ENCODE measurements at places on chromosomes 6 and 20.
A peak's percentile ranks its signal among the peaks of the same experiment; 100 is the strongest.

DNA sequence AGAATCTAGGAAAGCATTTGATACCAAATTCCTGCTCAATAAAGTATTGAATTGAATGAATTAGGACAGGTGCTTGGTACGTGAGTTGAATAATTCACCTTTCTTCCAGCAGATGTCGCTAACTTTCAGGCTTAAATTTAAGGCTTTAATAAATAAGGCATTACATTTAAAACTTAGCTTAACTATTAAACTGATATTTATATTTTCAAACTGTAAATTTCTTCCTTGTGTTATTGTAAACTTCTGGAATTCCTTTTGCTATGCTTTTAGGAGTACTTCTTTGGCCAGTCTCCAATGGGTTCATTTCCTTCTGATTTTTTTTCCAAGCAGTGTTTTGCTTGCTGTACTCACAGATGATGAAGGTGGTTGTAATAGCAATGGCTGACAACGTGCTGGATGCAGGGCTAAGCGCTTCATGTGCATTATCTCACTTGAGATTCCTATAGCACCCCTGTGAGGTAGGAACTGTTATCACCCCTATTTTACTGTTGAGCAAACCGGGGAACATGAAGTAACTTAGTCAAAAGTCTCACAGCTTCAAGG is 71.3 kb upstream of the SLC2A12 start:
- DNase-seq, result peak; percentile 58

DNA sequence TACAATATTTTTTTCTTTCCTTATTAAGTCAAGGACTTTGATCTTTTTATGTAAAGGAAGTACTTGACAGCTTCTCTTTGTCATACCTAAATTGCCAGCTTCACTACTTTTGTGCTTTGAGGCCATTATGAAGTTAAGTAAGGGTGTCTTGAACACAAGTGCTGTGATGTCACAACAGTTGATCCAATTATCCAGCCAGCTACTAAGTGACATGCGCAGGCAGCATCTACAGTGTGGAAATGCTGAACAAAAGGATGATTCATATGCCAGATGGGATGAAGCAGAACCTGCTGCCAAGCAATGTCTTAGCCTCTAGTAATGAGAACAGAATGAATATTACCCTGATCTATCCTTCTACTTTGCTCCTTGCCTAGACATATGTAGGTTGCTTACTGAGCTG is 68.3 kb upstream of the TMEM244 start:
- DNase-seq, result peak; percentile 60

- DNase-seq, result no peak
Measured at GRCh38 chr6:135062735-135063134, 8.1 kb upstream of the HBS1L start.

DNA sequence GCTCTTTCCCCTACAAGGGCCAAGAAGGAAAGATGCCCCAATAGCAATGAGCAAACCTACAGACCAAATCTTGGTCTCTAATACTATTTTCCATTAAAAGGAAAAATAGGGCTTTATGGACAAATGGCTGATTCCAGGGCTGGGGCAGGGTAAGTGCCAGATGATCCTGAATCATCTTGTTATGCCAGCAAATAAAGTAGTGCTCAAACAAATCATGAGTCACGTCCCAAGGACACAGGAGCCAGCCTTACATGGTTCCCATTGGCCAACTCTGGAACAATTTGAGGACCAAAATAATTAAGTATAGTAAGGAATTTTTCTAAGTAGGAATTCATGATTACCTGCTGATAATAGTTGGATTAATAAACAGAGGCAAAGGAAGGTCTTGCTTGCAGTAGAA is 53.2 kb upstream of the NKX2-4 start:
- no peak for DNase-seq

- DNase-seq, result no peak
Measured at GRCh38 chr20:9971746-9972145, 63.0 kb upstream of the ANKEF1 start.

GRCh38 chr6:118525913-118526780 is 21.9 kb upstream of the PLN start:
- DNase-seq, result no peak

DNA sequence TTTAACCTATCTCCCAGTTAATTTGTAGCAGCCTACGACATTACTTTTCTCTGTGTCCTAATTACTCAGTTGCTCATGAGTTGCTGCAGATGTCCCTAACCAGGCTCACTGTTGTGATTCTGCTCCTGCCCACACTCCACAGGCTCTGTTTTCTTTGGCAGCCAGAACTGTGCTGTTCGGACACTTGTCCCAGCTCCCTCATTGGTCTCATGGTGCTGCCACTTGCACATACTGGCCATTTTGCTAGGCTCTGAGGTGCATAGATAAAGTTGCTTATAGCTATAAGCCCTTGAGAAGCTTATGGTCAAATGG is 55.0 kb downstream of the NOX3 start:
- DNase-seq, result peak; percentile 15

- DNase-seq, result no peak
Measured at GRCh38 chr20:32796383-32796948, 23.3 kb upstream of the MAPRE1 start.

DNA sequence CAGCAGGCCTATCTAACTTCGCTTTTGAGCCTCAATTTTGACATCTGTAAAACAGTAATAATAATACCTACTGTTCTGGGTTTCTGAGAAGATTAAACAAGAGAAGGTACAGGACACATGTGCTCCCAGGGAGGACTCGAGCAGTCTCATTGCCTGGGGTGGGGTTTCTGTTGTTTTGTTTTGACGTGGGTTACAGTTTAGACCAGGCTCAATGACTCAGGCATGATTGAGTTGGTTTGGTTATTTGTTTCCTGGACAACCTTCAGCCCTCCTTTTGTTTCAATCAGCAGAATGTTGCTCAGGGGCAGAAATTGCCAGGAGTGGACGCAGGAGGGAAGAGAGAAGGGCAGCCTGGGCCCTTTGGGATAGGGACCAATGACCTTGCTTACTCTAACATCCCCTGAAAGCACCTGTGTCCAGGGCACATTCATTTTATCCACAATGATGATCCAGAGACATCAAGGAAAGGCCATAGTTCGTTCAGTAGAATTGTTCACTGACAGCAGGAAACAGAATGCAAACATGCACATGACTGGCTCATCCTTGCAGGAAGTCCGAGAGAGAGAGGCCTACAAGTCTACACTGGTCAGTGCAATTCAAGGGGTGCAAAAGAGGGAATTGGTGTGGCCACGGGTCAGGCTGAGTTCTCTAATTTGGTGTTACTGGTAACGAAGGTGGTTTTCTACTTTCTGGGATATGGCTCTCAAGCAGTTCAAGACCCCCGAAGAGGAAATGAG is 74.5 kb upstream of the MRPS10 start:
- no peak for DNase-seq

DNA sequence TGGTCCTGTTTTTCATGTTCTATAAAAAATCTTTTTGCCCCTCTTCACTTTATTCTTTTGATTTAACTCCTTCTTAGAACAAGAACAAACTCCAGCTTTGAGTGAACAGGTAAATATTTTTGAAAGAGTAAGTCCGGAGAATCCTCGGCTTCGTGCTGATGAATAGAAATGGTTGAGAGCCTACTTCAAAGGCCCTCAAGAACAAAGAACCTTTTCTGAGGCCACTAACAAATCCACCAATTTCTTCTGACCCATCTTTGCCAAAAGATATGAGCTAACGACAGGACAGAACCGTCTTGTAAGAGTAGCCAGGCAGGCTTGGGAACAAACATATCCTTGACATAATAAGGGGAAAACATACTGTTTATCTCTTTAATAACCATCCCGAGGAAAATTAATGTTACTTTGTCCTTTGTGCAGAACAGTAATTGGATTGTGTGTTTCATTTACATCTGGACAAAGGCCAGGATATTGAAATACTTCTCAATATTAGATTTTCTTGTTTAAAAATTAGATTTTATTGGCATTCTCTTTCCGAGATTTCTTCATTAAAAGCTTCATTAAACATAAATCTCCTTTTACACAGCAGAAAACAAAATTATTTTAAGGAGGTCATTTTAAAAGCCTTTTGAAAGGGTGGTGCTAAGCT is 52.9 kb downstream of the NOX3 start:
- no peak for DNase-seq

DNA sequence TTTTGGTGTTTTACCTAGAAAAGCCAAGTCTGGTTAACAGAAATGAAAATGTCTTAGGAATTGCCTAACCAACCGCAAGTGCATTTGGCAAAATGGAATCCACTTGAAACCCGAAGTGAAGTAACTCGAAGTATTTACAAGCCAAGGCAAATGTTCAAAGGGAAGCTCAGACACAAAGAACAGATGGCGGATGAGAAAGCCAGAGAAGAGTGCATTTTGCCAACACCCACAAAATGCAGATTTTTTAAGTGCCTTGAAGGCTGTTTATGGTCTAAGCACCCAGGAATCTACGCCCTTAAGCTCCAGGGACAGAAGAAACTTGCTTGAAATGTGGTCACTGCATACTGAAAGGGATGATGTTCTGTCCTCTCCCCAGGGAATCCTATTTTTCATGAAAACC is 70.0 kb upstream of the TBXT start:
- DNase-seq, result no peak

- no peak for DNase-seq
Measured at GRCh38 chr6:90411292-90411781, 114.7 kb upstream of the BACH2 start.

- no peak for DNase-seq
Measured at GRCh38 chr20:18403269-18403668, 63.6 kb downstream of the DZANK1 start.

DNA sequence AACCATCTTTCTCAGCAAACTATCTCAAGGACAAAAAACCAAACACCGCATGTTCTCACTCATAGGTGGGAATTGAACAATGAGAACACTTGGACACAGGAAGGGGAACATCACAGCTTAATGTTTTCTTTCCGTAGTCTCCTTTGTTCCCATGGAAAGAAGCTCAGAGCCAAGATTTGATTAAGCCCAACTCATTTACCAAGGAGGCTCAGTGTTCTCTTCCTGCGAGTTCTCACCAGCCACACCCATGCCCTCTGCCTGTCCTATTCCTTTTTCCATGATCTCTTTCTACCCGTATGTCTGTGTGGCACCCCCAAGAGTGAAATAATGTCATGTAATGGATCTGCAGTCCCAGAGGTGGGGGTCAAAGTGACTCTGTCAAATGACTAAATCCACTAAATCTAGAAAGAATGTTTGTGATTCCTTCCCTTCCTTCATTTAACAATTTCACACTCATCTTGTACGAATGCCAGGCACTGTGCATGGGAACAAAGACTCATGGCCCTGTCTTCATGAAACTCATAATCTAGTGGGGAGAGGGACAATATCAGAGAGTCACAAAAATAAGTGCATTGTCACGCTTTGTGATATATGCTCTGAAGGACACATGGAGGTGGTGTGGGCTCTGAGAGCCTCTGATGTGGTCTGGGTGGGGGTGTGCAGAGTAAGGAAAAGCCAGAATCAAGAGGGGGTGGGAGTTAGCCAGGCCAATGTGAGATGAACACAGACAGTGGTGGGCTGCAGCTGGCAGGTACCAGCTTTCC is 292.1 kb downstream of the CDC5L start:
- DNase-seq, result no peak

DNA sequence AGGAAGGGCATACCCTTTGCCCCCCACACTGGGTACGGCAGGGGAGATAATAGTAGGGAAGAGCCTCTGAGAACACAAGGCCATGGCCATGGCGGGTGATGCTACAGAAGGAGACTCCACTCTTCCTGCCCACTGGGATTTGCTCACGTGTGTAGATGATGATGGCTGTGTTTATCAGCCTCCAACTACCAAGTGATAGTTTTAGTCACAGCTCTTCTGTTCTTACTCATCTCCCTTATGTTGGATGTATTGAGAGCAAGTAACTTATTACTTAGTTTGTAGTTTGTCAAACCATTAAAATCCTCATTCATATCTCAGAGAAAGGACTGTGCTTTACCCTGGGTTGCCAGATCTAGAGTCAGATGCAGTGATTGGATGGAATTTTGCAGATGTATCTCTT is 66.0 kb downstream of the CDH26 start:
- DNase-seq, result no peak

GRCh38 chr6:34285448-34286164 is 36.8 kb upstream of the SMIM29 start:
- DNase-seq, result no peak

DNA sequence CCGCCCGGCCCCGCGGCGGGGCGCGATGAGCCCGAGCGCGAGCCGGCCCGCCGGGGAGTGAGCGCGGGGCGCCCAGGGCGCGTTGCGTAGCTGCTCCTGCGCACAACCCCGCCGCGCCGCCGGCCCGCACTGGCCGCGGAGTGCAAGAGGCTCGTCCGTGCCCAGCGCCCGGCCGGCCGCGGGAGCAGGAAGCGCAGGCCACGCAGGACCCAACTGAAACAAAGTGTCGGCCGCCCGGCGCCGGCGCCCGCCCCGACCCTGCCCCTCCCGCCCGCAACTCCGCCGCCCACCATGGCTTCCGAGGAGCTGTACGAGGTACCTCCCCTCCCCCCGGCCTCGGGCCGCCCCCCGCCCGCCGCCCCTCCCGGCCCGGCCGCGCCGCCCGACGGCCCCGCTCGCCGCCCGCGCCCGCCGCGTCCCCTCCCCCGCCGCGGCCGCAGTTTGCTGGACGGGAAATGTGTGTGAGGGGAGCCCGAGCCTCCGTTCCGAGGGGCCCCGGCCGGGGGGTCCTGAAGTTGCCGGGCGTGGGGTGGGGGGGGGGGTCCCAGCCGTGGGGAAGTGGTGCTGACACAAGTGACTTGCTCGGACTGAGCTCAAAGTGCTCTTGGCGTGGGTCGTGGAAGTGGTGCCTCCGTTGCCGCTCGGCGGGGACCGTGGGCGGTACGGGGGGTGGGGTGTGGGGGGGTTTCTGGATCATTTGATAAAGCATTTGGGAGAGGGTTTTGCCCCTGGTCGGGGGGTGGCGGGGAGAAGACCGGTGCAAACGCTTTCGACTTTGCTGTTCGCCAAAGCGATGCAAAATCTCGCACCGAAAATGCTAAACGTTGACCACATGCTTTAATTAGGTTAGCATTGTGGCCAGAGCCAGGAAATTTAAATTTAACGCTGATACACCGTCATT is 539 bp downstream of the CDYL start:
- no peak for DNase-seq

GRCh38 chr6:14089224-14089623 is 28.3 kb upstream of the CD83 start:
- DNase-seq, result no peak

GRCh38 chr6:37684801-37685200 is 12.9 kb downstream of the MDGA1 start:
- DNase-seq, result no peak

DNA sequence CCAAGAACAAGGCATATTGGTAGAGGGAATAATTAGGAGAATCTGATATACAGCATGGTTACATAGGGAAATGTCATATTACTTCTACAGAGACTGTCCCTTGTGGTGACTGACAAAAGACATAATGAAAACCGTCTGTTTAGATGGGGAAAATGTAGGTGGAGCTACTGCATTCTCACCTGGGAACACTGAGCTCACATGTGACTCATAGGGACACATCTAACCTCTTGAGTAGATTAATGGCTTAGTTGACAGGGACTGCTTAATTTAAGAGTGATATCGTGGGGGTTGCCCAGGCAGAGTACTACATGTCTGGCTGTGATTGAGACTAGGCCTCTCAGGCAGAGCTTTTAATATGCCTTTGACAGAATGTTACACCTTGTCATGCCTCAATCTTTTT is 235.3 kb upstream of the ZFP64 start:
- no peak for DNase-seq

- DNase-seq, result peak; percentile 44
Measured at GRCh38 chr20:2820084-2820895, 4.1 kb downstream of the TMEM239 start.

GRCh38 chr6:114987281-114987680 is 644.5 kb upstream of the HS3ST5 start:
- no peak for DNase-seq

- no peak for DNase-seq
Measured at GRCh38 chr20:46423882-46424482, 17.6 kb upstream of the ELMO2 start.

Data from fibroblast of skin of left quadriceps (primary cell).